ENCODE measurements at places on chromosomes 12 and 14.

- DNase-seq: no peak
These were observed 102.2 kb downstream of the PAH start for GRCh38 chr12:102814691-102815367.

DNA sequence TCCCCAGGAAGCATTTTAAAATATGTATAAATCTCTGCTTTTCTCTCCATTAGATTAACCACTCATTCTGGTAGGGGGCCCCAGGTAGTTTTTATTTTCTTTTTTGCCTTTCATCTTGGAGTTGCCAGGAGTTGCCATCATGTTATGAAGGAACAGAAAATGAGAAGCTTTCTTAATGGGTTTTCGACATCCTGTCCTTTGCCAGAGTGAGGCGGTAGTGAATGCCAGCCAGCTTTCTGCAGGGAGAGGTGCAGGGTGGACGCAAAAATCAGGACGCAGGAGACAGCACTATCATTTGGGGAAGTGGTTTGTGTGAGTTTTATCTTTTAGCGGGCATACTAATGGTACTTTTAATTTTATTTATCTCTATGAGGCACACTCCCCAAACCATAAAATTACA is 1.7 kb downstream of the RASSF8 start:
- no peak for DNase-seq

- DNase-seq: no peak
These were observed 3.3 kb downstream of the GMPR2 start for GRCh38 chr14:24235804-24236688.

GRCh38 chr14:84622357-84622756 is 907.6 kb upstream of the FLRT2 start:
- DNase-seq: no peak

GRCh38 chr12:81570234-81570633 is 188.9 kb downstream of the PPFIA2 start:
- DNase-seq: no peak

DNA sequence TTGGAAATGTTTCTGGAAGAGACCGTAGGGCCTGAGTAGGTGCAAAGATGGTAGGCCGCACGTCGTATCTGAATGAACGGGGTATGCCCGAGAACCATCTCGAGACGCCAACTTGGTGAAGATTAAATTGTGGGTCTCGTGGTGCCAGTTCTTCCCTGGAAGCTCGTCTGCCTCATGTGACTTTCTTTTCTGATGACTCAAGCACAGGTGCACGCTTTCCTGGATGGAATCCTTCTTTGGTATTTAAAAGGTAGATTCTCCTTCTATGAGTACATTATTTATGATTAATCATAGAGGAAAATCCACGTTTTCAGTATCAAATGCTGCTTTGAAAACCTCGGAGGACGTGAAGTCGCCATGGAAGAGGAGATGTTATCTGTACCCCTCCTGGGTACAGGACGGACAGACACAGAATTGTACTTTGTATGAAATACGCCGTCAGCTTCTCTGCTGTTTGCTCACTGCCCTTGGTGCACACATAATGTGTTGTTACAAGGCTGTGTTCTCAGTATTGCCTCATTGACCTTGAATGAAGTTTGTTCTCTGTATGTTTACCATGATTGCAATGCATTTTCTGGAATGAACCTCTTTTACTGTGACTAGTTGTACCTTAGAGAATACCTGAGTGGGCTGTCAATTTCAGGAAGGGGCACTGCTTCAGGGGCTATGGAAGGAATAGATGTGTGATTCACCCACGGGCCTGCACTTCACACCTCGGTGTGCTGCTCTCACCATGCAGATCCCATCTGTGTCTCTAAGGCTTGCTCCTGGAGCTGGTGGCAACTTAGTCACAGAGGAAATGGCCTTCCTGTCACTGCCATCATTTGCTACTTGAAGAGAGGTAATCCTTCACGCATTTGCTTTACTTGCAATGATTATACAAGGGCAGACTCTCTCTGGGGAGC is 137.3 kb upstream of the RTL1 start:
- no peak for DNase-seq

- peak; percentile 31 for DNase-seq
These were observed 113.4 kb upstream of the PELI2 start for GRCh38 chr14:56004786-56005185.

DNA sequence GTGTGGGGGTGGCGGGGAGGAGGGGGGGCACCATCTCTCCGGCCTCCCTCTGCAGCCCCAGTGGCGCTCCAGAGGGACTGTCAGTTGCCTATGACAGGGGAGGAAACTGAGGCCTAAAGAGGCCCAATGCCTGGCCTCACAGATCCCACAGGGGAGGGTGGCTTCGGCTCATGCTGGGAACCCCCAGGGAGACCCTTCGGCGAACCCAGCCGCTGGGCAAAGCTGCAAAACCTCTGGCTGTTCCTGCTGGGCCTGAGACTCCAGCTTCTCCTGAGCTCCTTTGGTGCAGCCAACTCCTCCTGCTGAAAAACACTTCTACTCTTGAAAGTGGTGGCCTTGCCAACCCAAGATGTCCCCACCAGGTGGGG is 170.1 kb upstream of the RTL1 start:
- DNase-seq: no peak

DNA sequence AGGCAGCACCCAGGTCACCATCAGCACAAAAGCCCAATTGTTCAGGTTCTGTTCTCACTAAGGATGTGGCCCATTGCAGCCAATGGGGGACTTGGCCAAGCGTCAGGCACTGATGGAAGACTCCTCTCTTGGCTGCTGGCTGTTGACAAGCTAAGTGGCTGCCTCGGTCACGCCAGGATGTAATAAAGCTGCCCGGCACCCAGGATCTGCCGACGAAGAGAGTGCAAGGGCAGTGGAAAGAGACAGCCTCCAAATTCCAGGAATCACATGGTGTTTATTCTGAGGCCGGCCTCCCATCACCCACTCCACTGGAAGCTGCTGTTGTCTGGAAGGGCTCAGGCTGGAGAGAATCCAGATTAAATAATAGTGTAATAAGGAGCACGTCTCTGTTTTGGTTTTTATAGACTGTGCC is 451.8 kb upstream of the TBX3 start:
- peak; percentile 78 for DNase-seq

GRCh38 chr12:25001311-25001710 is 52.4 kb upstream of the BCAT1 start:
- no peak for DNase-seq

DNA sequence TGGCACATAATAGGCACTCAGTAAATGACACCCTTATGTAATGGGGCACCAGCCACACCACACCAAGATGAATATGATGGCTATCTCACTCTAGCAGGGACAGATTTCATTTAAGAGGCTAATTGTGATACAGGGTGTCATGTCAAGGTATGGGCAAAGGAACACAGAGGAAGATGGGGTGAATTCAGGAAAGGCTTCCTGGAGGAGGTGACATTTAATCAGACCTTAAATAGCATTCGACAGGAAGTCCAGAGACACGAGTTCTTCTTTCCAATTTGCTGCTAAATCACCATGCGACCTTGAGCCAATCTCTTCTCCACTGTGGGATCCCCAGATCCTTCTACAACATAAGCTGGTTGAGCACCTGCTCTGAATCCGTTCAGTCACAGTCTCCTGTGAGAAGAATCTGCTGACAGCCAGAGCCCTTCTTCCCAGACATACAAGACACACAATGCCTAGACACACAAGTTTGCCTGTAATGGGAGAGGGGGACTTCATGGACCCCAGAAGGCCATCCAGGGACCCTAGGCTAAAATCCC is 1.5 kb upstream of the DTX1 start:
- no peak for DNase-seq

DNA sequence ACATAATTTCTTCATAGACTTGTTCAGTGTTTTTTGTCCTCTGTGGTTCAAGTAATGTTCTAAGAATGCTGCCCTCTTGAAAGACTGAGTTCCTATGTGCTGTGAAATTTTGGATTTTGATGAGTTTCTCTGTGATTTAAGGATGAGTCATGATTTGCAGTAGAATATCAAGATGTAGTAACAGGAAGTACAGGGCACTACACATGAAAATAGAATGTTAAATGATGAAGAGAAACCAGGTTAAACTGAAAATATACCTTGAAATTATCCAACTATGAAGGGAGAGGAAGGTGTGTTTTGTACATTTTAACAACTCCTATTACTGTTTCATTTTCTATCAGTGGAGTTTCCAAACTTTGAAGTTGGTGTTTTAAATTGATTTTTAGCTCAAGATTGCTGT is 4.8 kb downstream of the ELK3 start:
- no peak for DNase-seq

DNA sequence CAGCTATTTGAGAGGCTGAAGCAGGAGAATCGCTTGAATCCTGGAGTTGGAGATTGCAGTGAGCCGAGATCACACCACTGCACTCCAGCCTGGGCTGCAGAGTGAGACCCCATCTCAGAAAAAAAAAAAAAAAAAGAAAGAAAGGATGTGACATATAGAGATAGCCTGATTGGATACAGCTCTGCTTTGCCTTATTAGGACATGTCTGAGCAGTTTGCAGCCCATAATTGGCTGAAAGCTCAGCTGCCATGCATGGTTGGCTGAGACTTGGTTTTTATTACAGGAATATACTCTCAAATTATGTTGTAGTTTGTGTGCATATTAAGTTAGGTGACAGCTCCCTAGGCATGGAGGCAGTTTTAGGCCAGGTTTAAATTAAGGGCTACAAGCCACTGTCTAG is 6.3 kb downstream of the TIGAR start:
- DNase-seq: no peak

DNA sequence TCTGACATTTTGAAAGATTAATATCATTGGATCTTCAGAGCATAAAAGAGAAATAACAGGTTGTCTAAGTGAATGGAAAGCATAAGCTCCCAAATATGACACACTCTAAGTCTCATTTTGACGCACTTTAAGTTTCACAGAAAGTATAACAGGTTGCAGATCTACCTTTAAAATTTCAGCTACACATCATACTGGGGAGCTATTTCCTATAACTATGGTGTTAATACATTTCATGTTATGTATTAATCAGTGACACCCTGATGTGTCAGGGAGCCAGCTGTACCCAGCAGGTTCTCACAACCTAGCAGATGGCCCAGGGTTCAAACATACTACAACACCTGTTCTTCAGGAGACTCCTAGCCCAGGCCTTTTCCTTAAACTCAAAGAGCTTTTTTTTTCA is 31.1 kb upstream of the TMX1 start:
- no peak for DNase-seq

- DNase-seq: no peak
These were observed 492.7 kb upstream of the MGAT4C start for GRCh38 chr12:86748894-86749293.

DNA sequence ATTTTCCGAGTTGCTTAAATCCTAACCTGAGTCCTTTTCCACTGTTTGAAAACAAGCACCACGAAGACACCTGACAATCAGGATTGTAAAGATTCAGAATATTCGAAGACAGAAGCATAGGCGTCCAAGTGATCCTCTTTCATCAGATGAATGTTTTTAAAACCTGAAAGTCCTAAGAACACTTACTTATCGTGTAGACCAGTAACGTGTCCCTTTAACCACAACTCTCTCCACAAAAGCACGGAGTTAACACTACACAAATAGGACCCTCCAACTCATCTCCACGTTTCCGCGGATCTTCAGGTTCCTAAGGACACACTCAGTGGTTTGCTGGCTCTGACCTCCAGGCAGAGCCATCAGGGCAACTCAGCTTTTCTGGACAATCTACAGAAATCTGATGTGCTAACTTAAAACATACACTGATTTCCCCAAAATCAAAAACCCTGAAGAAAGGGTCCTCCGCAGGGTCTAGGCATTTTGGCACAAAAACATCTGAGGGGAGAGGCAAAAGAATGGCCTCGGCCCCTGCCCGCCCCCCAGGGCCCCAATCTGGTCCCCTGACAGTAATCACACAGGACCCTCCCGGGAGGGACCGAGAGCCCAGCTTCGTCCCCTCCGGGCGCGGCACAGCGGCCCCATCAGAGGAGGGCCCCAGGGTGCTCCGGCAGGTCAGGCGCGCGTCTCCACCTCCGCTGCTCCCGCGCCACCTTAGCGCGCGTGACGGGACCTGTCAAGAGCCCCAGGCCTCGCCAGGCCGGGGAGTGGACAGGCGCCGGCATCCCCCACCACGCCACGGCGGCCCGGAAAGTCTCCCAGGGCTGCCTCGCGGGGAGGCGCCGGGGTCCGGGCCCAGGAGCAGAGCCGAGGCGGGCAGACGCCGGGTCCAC is 925 bp downstream of the DICER1 start:
- peak; percentile 65 for DNase-seq

DNA sequence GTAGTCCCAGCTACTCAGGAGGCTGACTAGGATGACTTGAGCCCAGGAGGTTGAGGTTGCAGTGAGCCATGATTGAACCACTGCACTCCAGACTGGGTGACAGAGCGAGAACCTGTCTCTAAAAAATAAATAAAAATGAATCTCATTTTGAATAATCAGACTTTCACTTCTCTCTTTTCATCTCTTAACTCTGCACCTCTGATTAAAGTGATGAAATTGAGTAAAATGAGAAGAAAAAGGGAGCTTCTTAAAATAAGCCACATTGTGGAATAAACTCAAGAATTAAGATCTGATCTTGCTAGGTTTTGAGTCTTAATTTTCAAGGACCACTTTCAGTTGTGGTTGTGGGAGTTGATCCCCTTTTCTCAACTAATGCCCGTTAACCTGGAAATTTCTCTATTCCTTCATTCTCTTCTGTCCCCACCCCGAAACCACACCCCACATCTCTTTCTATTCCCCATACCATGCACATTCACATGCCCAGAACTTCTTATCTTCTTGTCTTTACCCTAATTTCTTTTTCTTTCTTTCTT is 70.9 kb upstream of the ETV6 start:
- DNase-seq: no peak

DNA sequence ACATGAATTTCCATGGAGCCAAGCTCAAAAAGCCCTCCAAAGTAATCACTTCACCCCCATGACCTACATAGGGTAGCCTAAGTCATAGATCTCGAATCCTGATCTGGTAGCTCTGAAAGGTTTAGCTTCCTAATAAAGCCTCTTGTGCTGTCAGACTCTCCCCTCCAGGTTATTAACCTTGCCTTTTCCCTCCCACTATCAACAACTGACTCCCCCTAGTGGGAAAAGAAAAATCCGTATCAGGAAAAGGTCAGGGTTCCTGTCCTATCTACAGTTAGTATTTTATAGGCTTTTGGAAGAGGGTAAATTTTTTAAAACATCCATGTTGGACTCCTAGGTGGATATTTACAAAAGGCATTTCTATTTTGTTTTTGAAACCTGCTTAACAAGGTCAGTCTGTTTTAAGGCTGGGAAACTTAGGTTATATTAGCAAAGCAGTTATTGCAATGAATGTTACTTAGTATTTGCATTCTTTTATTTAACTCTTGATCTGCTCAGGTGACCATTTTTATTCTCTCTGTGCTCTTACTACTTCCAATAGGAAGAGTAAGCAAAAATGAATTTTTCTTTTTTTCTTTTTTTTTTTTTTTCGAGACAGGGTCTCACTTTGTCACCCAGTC is 8.0 kb downstream of the YY1 start:
- no peak for DNase-seq

GRCh38 chr12:16159571-16159970 is 117.9 kb downstream of the SLC15A5 start:
- DNase-seq: no peak

- DNase-seq: no peak
These were observed 6.0 kb downstream of the CKB start for GRCh38 chr14:103516426-103517173.
